H9 (cell line): ENCODE measurements at places on chromosomes 4 and X. TPM values are rescaled to one million over a fixed set of nuclear protein-coding genes. Genes with fewer than 3 reads are reported as not detected.

DNA sequence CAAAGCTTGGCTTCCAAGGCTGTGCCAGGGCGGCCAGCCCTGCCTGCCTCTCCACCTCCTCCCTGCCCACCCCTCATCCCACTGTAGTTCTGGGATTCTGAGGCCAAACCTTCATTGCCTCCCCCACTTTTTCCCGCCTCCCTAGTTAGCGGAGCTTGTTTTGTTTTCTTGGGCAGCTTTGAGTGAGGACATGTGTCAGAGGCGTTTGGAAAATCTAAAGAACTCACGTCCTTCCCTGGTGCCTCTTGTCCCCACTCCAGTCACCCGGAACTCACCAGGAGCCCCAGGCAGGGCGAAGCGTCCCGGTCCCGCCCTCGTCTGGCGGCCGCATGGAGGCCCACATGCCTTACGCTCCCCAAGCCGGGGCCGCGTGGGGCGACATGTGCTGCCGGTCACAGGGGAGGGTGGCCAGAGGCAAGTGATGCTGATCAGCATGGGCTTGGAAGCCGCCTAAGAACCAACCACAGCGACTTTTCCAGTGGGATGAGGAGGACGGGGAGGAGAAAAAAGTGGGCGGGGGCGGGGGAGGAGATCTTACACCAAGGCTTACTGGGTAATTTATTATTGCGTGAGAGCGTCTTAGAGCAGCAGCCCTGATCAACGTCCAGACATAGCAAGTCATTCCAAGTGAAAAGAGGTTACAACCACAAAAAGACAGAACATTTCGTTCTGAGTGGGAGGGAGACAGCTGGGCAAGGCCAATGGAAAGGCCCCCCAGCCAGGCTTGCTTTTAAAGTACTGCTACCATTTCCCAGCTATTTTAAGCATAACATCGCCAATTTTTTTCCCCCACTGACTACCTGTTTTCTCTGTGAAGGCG is 48.5 kb downstream of the PRPS1 start:
- DNase-seq = no peak

DNA sequence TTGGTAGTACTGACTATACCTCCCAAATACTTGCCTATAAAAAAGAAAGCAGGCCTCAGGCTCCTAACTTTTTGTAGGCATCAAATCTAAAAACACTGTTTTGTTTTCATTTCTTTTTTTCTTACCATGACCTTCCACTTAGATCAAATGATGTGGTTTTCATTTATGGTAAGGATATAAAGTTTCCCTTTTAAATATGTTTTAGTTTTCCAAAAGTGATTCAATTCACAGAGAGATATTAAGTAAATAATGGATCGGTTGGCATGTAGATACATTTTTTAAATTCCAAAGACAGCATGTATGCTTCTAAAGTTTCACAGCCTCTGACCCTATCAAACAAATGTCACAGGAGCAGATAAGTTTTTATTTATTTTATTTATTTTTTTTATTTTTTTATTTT is 23.9 kb downstream of the EFHC2 start:
- no peak for DNase-seq

PPM1K gene
- total RNA-seq = 10.2 and 10.4 TPM in 2 replicates

GRCh38 chr4:116328261-116328860 is 757.0 kb downstream of the TRAM1L1 start:
- no peak for DNase-seq

- no peak for DNase-seq
Observed at GRCh38 chr4:101019313-101019712, 328.0 kb downstream of the PPP3CA start.

DNA sequence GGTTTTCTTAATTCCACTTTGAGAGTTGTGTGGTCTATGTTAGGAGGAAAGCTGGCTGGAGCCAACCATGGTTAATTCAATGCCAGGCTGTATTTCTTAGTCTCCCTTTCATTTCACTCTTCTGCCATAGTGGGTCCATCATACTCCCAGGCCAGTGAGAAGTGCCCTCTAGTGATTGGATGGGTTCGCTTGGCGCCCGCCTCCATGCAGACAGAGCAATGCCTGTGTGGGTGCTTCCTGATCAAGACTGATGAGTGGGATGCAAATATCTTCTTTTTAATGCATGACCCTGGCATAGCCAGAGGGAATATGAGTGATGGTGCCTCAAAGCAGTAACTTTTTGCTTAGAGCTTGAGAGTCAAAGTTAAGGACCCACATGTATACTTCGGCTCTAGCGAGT is 6.4 kb downstream of the BMX start:
- peak; percentile 37 for DNase-seq
